ENCODE measurements at places on chromosomes 4 and X. TPM values are rescaled to one million over a fixed set of nuclear protein-coding genes. Genes with fewer than 3 reads are reported as not detected.

CT55 gene
- 0.87 TPM for total RNA-seq

DNA sequence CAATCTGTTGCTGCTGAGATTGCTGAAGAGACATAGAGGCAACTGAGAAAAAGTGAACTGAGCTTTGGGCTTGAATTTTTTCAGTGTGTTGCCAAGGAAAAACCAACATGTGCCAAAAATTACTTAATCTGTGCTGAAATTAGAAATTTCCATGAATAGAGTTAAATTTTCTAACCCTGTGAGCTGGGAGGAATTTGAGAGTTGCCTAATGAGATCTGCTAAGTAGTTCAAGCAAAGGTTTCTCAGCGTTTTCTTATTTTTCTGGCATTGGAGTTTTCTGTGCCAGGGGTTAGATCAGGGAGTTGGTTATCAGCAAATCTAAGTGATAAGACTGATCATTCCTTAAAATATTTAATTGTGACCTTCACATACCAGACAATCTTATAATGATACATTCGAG lies 457.5 kb upstream of the GNPDA2 start:
- DNase-seq: no peak

PPM1K gene
- 7.3 TPM for total RNA-seq

TRAM1L1 gene
- 7.2 TPM for total RNA-seq

GRCh38 chr4:76953956-76954355 lies 4.4 kb downstream of the SEPTIN11 start:
- no peak for DNase-seq

DNA sequence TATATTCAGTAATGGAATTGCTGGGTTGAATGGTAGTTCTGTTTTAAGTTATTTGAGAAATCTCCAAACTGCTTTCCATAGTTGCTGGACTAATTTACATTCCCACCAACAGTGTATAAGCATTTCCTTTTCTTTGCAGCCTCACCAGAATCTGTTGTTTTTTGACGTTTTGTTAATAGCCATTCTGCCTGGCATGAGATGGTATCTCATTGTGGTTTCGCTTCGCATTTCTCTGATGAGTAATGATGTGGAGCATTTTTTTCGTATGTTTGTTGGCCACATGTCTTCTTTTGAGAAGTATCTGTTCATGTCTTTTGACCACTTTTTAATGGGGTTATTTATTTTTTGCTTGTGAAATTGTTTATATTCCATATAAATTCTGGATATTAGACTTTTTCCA lies 13.6 kb upstream of the MAGED4B start:
- peak; percentile 48 for DNase-seq

GRCh38 chrX:53324803-53325202 lies 43.4 kb upstream of the IQSEC2 start:
- no peak for DNase-seq

RPA4 gene
- not detected for total RNA-seq

MAGEB6 gene
- 0.84 TPM for total RNA-seq
